Stimulated activated CD8-positive, alpha-beta memory T cell treated with anti-CD3 and anti-CD28 coated beads, Interleukin-15, amount 100 ng/mL, for 24 hours (primary cell): ENCODE measurements at places on chromosomes 2 and 18.

- no peak for DNase-seq
These were observed 57.7 kb downstream of the METTL4 start for GRCh38 chr18:2513616-2514015.

DNA sequence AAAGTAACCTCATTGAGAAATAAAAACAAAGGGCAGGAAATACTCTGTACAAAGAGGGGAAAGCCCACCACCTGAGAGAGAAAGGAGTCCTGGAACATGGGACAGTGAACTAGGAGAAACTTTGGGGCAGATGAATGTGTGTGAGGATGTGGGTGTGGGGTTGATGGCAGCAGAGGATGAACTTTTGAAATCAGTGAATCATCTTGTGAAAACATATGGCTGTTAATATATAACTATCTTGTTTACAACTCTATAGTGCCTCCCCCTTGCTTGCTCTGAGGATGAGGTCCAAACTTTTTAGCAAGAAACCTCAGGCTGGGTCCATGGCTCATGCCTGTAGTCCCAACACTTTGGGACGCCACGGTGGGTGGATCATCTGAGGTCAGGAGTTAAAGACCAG is 171.8 kb upstream of the LHCGR start:
- no peak for DNase-seq

DNA sequence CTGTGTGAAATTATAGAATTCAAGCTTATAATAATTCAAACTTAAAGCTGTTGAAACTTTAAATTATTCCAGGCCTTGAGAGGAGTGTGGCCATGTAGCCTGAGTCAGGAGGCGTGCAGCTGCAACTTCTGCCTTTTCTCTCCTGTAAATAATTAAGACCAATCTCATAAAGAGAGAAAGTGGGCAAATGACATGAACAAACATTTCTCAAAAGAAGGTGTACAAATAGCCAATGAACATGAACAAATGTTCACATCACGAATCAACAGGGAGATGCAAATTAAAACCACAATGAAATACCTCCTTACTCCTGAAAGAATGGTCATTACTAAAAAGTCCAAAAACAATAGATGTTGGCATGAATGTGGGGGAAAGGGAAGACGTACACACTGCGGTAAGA is 149.1 kb upstream of the MYCN start:
- no peak for DNase-seq

DNA sequence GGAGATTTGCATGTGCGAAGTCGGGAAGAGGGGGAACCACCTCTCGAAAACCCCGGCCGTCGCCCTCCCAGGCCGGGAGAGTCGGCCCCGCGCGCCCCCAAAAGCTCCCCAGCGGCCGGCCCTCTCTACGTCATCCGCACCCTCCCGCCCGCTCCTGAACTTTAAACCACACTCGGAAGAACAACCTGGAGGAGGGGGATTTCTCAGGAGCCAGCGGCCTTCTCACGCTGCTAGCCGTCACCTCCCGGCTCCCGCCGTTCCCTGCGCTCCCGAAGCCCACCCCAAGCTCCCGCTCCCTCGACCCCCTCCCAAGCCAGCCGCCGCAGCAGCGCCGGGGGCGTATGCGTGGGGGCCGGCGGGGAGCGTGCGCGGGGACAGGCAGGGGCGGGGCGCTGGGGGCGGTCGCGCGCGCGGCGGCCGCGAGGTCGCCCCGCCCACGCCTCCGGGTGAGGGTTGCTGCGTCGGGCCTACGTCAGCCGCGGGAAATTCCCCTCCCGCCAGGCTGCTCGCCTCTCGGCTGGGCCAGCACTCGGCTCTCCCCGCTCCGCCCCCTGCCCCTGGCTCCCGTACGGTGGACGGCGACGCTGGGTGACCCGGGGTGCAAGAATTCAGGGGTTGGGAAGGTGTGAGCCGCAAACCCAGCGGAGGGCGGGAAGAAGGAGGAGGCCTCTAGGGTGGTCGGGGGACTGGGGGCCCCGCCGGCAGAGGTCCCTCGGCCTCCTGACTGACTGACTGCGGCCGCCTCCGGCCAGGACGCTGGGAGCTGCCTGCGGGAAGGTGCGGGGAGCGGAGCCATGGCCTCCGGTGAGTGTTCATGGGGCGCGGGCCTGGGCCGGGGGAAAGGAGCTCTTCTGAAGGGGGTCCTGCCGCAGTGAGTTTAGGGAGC is at the start of gene REL:
Gene REL (plus strand): TSS at position 528 of the 886 bp plus-strand sequence. CDS start 267 bp downstream, at position 795.
- peak; percentile 83 for DNase-seq

- no peak for DNase-seq
These were observed 67.5 kb downstream of the LTBP1 start for GRCh38 chr2:33014268-33014667.

- DNase-seq: no peak
These were observed 7.4 kb downstream of the DCTN1 start for GRCh38 chr2:74372674-74373073.

GRCh38 chr18:9417073-9417851 is 58.1 kb upstream of the RALBP1 start:
- DNase-seq: no peak

DNA sequence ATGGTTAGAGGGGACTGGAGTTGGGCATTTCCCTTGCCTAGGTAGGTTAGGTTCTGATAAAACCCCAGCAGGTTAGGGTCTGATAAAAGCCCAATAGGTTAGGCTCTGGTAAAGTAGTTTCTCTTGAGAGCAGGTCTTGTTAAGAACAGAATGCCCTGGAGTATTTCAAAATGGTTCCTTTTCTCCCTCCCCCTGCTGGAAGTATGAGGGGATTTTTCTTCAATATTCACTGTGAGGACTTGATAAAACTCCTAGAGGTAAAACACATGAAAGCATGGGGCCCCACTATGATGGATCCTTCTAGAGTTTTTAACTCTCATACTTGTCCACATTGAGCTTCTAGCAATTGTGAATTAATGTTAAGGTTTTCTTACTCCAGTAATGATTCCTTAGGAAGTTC is 27.6 kb downstream of the ANKAR start:
- DNase-seq: no peak
